ENCODE measurements at places on chromosomes 2 and 18. TPM values are rescaled to one million over a fixed set of nuclear protein-coding genes. Genes with fewer than 3 reads are reported as not detected.

The DYSF gene
- 1.6 TPM for total RNA-seq

The GALNT14 gene
- 16.0 TPM for total RNA-seq

The PID1 gene
- 36.9 TPM for total RNA-seq

The ANKRD36C gene
- total RNA-seq = 589 TPM

The OTOS gene
- not detected for total RNA-seq

Data from parietal lobe (tissue), 2 donors.